ENCODE measurements at places on chromosomes 11 and 22.
A peak's percentile ranks its signal among the peaks of the same experiment; 100 is the strongest.

DNA sequence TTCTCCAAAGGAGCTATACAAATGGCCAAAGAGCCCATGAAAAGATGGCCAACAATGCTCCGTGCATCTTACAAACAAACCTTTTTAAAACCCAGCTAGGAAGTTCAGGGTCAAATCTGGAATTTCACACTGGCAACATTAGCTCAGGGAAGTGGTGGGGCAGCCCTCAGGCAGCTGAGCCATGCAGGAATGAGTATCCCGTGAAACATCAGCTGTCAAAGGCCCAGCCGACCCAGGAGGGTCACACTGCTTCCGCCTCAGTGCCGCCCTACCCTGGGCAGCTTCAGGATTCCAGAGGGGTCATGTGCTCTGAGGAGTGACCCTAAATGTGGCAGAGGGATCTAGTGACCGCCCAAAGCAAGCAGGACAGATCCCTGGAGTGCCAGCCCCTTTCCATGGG is 73.4 kb downstream of the LINC01488 start:
- DNase-seq: no peak

- DNase-seq: no peak
These were observed 39.9 kb downstream of the MN1 start for GRCh38 chr22:27761665-27762064.

DNA sequence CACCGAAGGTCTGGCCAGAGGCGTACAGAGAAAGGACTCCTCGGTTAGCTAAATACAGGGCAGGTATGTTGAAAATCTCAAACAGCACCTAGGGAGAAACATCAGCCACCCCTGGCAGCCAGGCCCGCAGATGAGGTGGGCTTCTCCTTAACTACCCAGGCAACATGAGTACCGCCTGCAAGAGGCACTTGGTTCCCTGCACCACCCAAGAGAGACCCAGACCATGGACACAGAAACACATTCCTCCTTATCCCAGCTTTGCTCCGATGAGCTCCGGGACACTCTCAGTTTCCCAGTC is 53.0 kb downstream of the DHCR7 start:
- no peak for DNase-seq

- no peak for DNase-seq
These were observed 1113.4 kb downstream of the BRD1 start for GRCh38 chr22:48714231-48714630.

DNA sequence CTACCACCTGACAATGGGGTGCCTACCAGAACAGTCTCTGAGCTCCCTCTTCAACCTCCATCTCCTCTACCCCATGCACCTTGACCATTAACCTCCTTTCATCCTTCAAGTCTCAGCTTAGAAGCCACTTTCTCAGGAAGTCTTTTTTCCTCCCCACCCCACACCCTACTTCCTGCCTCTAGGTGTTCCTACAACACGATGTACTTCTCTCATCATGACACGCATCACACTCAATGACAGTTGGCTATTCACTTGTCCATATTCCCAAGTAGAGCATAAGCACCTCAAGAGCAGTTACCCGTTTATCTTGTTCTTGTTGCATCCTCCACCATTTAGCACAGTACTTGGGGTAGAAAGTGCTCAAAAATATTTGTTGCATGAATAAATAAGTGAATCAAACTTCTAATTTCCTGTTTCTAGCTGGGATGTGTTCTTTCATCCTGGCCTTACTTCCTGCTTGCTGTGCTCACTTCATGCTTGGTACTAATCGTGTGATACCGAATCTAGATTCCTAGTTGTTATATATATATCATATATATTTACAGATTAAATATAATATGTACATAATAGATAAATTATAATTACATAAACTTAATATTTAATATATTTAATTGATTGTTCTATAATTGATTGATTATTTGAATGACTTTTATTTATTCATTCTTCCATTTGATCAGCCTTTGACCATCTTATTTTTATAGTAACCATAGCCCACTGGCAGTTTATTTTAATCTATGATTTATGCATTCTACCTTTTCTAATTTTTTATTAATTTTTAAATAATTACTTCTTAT is 177.5 kb upstream of the TMEM45B start:
- DNase-seq: no peak

- DNase-seq: no peak
These were observed 83.5 kb downstream of the GAB2 start for GRCh38 chr11:78334109-78334508.

DNA sequence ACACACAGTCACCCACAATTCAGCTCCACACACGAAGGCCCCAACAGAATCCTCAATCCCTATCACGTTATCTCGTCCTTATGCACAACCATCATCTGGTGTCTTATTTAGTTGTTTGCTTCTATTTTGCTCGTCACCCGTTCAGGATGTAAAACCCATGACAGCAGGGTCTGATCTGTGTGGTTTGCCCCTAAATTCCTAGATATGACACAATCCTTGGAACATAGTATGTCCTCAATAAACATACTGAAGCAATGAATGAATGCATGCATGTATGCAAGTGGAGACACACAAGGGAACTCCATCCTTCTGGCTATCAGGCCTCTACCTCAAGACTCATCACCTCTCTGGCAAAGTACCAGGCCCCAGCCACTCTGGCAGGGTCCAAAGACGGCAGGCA is 20.2 kb downstream of the STARD10 start:
- DNase-seq: no peak

- DNase-seq: peak; percentile 97
These were observed 13.6 kb upstream of the TMEM216 start for GRCh38 chr11:61378713-61379313.

DNA sequence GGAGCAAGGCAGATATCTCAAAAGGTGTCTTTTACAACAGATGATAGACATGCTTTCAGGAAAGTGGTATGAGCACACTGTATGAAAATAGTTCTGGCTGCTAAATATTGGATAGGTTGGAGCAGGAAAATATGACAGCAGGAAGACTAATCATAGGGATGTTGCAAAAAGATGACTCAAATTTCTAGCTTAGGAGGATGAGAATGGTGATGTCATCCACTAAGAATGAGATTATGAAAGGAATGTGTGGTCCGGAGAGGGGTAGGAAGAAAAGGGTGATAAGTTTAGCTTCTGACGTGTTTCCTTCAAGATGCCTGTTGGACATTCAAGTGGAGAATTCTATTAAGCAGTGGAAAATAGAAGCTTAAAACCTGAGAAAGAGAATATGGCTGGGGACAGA is 46.4 kb downstream of the RCN1 start:
- peak; percentile 96 for DNase-seq

- no peak for DNase-seq
These were observed 135.8 kb downstream of the SNX19 start for GRCh38 chr11:130780437-130780836.

GRCh38 chr11:116217441-116217840 is 555.3 kb downstream of the BUD13 start:
- no peak for DNase-seq

Data from fibroblast of skin of scalp (primary cell).